ENCODE measurements at places on chromosomes 13 and 19. TPM values are rescaled to one million over a fixed set of nuclear protein-coding genes. Genes with fewer than 3 reads are reported as not detected.

DNA sequence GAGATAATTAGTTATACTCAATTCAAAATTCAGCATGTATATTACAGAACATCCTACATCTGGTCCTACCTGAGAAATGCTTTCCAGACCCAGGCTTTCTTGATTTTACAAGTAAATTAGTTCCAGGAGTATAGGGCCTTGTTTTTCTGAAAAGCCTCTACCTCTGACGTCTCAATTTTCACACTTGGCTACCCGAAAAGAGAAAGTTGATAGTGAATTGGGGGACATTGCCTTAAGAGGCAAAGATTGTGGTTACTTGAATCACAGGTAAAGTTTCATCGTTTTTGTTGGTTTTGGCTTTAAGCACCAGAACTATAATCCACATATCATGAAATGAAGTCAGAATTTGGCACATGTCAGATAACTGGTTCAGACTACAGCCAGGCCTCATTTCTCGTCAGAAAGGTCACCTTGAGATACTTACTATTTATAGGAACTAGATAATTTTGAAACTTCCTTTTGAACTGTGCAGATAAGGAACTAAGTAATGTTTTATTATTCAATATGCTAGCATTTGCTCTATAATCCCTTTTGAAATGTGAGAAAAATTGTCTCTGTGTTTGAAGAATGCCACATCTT is 30.8 kb downstream of the FAM124A start:
- DNase-seq, result no peak

DNA sequence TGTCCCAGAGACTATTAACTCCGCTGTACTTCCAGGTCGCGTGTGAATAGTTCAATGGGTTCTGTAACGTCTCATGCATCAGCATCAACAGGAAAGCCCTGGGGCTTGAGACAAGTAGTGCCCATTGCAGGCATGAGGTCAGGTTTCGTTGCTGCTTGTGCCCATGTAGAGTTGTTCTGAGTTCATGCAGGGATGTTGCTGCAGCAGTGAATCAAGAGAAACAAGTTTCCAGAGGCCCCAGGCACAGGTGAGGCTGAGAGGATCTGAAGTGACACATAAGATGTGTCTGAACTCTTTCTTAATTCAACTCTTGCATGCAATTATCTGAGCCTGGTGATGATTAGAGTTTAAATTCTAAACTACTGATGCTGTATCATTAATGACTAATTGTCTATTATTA is 8.6 kb upstream of the ZNF283 start:
- DNase-seq, result no peak

The PDE4C gene
- total RNA-seq, result 1.3 TPM

The LILRB5 gene
- not detected for total RNA-seq

- no peak for DNase-seq
These were observed 1191.9 kb downstream of the SLITRK5 start for GRCh38 chr13:88863116-88863515.

- DNase-seq, result no peak
These were observed 56.2 kb downstream of the TRPM4 start for GRCh38 chr19:49213791-49214190.

The SAFB gene
- 48.5 TPM for total RNA-seq

The SHD gene
- total RNA-seq, result not detected

The KCNN4 gene
- total RNA-seq, result 0.83 TPM

The GPR12 gene
- not detected for total RNA-seq

DNA sequence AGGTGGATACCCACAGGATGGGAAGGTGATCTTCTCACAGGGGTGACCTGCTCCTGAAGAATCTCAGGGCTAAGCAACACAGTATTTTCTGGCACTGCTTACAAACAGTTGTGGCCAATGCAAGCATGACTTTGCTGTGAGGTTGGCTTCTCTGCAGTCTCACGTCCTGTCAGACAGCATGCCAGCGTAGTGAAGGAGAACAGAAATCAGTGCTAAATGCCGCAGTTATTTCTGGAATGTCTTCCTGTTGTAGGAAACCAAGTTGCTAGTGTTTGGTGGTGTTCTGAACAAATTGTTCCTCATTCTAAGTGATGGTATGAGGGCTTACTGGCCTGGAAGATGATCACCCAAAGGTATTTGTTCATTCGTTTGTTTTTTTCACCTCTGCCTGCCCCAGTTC is 320.1 kb downstream of the MTUS2 start:
- DNase-seq, result peak; percentile 0

DNA sequence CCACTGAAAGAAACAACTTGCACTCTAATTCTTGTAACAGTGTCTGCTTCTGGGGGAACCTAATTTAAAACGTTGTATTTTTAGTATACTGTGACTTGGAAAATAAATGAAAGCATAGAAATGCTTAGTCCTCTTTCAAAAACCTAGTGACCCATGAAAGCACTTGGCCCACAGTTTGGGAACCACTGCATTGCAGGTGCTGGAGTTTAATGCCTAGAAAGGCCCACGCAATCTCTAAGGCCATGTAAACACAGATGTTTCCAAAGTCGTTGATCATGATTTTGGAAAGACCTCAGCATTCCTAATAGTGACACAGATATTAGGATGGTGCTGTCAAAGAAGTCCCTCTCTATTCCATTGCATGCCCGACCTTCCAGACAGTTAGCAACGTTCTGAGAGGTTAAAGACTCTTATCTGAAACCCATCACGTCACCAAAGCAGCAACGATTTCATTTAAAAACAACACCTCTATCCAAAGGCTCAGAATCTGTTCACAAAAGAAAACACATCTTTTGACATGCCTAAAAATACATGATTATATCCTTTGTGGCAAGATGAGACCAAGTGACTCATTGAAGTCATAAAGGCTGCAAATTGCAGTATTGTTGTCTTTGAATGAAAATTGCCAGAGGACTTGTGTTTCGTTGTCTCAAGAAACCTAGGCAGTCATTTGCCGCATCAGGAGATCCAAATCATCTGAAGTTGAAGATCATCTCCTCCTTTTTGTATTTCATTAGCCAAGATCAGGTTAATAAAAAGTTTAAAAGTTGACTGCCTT is 328.0 kb upstream of the ZNF507 start:
- peak; percentile 76 for DNase-seq

- no peak for DNase-seq
These were observed 150.3 kb downstream of the KATNAL1 start for GRCh38 chr13:30156826-30157615.

DNA sequence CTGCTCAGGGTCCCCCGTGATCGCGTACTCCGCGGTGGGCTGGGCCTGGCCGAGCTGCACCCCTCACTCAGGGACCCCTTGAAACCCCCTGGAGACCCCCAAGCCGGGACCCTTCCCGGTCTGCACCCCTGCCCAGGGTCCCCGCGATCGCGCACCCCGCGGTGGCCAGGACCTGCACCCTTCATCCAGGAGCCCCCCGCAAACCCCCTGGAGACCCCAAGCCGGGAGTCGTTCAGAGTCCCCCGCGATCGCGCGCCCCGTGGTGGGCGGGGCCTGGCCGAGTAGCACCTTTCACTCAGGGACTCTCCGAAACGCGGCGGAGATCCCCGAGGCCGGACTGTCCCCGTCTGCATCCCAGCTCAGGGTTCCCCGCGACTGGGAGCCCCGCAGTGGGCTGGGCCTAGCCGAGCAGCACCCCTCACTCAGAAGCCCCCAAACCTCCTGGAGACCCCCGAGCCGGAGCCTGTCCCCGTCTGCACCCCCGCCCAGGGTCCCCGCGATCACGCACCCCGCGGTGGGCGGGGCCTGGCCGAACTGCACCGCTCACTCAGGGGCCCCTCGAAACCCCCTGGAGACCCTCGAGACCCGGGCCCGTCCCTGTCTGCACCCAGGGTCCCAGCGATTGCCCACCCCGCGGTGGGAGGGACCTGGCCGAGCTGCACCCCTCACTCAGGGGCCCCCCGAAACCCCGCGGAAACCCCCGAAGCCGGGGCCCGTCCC is 748 bp downstream of the LMNB2 start:
- DNase-seq, result no peak

DNA sequence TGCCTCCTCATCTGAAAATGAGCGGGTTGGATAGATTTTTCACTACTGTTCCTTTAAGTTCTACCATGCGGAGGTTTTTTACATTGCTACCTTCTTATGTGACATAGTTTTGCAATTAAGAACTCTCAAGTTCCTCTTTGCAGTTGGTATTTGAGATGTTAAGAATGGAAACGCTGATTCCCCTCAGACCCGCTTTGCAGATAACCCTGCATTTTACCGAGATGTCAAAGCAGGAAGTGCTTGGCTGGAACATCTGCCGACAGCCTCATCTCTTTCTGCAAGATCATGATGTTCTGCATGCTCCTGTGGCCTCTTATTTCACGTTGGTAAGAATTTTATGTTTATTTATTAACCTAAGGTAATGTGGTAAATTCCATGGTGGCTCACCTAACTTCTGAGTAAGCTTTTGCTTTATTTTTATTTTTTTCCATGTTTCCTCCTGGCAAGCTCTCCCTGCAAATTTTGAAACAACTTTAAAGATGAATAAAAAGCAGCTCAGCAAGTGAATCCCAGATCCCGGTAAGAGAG is 22.5 kb downstream of the PABPC3 start:
- DNase-seq, result no peak

DNA sequence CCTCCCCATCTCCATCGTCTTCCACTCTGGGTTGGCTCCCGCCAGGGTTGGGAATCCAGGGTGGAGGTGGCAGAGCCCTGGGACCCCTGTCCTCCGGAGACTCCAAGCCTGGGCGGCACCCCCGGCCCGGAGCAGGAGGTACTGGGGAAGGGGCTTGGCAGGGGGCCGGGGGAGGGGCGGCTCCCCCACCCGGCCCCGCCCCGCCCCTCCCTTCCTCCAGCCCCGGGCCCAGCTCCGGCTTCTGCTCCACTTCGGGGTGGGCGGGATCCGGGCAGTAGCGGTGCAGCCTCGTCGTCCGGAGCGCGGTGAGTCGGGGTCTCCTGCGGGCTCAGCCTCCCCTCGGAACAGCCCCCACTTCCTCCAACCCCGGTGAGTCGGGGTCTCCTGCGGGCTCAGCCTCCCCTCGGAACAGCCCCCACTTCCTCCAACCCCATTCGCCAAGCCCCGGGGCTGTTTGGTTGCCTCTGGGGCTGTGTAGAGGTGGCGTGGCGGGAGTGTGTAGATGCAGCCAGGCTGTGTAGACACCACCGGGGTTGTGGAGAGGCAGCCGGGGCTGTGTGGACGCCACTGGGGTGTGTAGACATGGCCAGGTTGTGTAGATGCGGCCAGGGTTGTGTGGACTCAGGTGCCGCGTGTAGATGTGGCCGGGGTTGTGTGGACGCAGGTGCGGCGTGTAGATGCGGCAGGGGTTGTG is at the start of gene TMPRSS9:
TMPRSS9 (plus strand) TSS at position 274 of the 694 bp plus-strand sequence. CDS start 29,521 bp downstream, outside the sequence.
- no peak for DNase-seq

GRCh38 chr13:103431856-103432255 is 365.6 kb upstream of the SLC10A2 start:
- DNase-seq, result no peak

DNA sequence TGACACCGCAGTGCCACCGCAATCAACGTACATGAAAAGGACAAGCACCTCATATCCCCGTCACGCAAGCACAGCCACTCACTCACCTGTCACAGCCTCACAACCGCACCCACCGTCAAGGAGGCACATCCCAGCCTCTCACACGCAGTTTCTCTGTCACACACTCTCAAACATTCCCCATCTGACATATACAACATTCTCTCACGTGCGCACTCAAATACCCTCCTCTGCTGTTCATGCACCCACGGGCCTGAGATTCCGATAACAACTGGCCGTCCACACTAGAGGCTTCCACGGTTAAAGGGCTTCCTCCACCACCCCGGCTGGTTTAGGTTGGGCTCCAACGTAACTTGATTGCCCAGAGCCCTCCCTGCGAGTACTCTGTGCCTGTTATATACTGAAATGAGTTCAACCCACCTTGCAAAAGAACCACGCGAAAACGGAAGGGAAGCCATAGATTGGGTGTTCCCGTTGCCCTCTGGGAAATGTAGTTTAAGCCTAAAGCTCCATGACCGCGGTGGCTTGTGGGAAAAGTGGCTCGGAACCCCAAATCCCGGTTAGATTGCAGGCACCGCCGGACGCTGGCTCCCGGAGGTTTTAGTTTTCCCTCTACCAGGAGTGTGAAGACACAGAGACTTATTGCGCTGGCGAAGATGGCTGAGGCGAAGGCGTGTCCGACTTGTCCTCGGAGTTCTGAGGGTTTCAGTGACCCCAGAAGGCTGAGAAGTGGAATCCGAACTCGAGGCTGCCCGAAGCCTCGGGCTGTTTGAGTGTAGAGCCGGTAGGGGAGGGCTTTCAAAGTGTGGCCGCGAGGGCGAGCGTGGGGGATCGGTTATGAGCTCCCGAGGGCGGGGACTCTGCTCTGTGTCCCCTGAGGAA is at the start of gene ZNF573:
ZNF573 (minus strand) TSS at position 460 of the 879 bp plus-strand sequence. CDS start 5,857 bp downstream, outside the sequence.
- peak; percentile 89 for DNase-seq

The PCDH20 gene
- under 0.01 TPM for total RNA-seq

DNA sequence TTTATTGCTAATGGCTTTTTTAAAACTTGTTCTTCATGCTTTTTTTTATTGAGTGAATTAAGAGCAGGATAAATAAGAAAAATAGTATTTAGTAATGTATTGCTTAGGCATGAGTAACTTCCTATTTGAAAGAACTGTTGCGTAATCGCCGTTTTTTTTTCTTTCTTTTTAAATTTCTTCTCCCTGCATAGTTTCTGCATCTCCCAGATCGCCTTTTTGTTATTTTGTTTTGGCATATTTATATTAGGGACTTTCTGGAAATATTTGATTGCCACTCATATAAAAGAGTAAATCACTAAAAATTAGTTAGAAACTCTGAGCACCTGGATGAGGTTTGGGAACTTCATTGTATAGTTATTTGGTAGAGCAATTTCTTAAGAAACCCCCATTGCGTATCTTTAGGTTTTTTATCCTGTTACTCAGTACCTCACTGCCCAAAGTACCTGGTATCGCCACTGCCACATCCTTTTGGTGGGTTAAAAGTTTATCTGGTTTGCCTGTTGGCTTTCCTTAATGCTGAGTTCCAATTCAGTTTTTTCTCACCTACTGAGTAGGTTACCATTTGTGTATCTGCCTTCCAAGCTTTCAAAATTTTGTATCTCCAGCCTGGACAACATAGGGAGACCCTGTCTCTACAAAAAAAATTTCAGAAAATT is 36.2 kb upstream of the LPAR6 start:
- DNase-seq, result peak; percentile 85

The CD79A gene
- under 0.01 TPM for total RNA-seq

DNA sequence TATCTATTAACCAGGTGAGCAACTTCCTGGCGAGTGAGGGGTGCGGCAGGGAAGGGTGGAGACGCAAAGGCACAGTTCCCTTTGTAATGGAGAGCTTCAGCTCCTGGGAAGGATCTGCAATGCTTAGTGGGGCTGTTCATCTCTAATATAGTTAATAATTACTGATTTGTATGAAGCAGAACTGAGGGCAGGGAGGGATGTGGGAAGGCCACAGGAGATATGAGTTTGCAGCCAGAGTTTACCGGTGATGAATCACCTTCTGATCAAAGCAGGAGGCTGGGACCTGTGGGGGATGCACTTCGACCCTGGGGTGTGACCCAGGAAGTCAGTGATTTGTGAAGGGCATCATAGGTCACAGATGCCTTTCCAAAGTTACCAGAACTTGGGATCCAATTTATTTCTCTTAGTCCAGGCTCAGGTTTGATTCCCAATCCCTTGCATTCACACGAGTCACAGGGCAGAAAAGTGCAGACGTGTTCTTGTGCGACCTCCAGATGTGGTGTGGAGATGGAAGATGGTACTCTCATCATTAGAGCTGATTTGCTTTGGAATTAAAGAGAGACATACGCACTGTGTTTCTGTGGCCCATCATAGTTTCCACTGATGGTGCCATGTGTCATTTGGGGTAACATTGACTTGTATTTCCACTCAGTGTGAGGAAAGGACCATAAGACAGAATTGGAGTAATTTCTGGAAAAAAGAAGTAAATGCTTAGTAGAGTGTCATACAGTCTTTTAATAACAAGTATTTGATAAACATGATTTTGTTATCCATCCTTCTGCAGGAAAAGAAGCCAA is 55.0 kb downstream of the LRCH1 start:
- no peak for DNase-seq

- DNase-seq, result peak; percentile 26
These were observed 29.8 kb downstream of the DZIP1 start for GRCh38 chr13:95614641-95615245.

The FCGBP gene
- 0.51 TPM for total RNA-seq

GRCh38 chr19:4506449-4507149 is 11.7 kb downstream of the PLIN4 start:
- peak; percentile 72 for DNase-seq

Data from fibroblast of lung (primary cell).